Aorta (tissue), 5 donors: ENCODE measurements at places on chromosomes 2 and 18.

DNA sequence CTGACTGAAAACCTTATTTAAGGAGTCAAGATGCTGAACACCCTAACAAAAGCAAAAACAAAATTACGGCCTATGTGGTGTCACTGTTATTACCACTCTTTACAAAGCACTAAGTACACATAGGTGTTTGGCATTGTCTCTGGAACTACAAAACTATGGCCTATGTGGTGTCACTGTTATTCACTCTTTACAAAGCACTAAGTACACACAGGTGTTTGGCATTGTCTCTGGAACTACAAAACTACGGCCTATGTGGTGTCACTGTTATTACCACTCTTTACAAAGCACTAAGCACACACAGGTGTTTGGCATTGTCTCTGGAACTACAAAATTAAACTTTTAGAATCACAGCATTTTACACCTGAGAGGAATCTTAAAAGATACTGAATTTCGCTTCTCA lies 47.4 kb downstream of the SLC35F5 start:
- no peak for DNase-seq

GRCh38 chr2:225608136-225608535 lies 208.6 kb downstream of the NYAP2 start:
- no peak for DNase-seq

- DNase-seq: no peak
Observed at GRCh38 chr2:238684362-238685326, 163.2 kb upstream of the TWIST2 start.

GRCh38 chr2:190277234-190278112 lies 42.2 kb downstream of the HIBCH start:
- DNase-seq: no peak

DNA sequence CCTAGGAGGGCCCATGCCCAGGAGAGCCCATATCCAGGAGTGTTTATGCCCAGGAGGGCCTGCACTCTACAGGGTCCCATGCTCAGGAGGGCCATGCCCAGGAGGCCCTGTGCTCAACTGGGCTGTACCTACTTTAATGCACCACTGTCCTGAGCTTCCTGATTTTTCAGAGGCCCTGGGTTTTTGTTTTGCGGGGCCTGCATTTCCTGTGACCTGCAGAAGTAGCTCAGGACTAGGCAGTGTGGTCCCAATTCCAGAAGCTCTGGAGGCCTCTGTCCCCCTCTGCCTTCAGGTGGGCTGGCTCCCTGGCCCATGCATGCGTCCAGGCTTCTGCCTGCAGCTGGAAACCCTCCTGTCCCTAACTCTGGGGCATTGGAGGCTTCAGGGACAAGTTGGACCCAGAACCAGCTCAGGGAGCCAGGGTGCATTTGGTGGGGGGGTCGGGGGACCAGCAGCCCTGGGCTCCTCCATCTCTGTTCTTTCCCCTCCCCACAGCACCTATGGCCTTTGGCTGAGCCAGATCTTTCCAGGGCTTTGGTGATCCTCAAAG lies 10.8 kb downstream of the GPR35 start:
- DNase-seq: no peak

GRCh38 chr2:241967467-241968144 lies 98.1 kb downstream of the RTP5 start:
- no peak for DNase-seq

DNA sequence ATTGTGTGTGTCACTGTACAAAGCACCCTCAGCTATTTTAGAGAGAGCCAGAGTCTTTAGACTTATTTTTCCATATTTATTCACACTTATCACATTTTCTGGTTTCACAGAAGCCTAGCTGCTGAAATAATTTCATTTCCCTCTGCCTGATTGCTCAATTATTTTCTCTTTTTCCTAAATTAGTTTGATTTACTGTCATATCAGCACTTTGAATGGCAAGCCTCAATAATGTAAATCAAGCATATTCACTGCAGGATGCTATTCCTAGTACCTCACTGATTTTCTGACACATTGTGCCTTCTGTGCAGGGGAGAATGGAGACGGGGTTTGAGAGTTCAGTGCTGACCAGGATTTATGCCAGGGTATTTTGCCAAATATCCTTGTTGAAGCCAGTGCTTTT lies 48.3 kb downstream of the CPS1 start:
- no peak for DNase-seq
